ENCODE measurements at places on chromosomes 16 and 17.

DNA sequence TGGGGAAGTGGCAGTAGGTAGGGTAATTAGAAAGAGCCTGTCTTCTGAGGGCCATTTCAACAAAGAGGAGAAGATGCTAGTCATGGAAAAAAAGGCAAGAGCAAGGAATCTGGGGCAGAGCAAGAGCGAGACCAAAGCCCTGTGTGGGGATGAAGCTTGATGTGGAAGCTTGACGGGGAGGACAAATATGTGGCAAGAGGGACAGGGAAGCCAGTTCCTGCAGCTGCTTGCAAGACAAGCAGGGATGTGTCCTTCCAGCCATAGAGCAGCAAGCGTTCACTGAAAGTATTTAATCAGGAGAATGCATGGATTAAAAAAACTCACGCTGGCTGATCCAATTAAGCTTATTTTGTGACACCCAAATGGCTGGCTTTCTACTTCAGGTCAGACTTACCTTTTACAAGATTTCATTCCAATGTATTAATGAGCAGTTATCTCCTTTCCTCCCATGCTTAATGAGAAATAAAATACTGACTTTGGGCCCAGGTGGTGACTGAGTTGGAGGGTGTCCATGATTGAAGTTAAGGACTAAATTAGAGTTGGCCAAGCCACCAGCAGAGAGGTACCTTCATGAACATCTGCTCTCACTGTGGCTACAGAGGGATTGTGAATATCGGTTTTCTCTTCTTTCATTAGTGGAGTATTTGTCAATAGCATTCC, 76.8 kb downstream of the ABCA8 start:
- DNase-seq: no peak

GRCh38 chr17:28272166-28272565, 46.8 kb upstream of the TMEM97 start:
- DNase-seq: no peak

- DNase-seq: no peak
These were observed 26.1 kb downstream of the CD300LG start for GRCh38 chr17:43873091-43873490.

- no peak for DNase-seq
These were observed 36.6 kb upstream of the SLC25A19 start for GRCh38 chr17:75325827-75326225.

DNA sequence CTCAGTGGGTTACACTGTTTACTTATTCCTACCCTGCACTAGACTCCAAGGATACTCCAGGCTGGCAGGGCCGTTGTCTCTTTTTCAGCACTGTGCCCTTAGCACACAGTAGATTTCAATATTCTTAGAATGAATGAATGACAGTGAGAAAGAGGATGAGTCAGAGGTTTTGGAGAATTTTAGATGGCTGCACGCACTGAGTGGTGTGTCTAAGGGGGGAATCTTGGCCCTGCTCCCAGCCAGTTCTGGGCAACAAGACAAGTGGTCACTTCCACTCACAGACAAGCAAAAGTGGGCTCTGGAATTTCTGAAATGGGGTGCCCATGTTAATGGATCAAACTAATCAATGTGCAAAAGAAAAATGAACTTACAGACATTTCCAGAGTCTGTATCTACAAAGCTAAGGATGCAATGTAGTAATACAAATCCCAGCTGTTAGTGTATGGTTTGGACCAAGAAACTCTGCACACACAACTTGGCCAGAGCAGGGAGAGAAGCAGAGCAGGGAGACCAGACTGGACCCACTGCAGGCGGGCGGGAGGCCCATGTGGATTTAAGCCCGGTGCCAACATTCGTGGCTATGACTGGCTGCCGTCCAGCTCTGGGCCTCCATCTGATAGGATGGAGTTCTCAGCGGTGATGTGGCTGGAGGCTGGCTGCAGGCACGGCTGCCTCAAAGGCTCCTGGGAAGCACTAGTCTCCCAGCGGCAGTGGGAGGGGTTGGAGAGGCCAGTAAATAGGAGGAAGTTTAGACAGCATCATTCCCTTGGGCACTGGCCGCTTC, 95.6 kb upstream of the CDYL2 start:
- DNase-seq: peak; percentile 83

DNA sequence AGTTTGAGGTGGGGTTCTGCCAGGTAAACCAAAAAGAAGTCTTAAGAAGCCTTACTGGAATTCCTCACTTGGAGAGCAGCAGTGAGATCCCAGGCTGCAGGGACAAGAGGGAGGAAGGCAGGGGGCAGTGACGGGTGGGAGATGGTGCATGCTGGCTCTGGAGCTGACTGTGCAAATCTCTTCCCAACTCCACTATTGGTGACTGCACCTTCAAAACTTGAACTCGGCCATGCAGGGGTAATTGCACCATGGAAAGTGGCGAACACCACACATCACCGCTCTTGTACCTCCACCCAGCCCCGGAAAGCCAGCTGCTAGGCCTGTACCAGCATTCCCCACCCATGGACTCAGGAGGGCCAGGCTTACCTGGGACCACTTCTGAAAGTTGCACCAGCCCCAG, 51.4 kb upstream of the CDR2 start:
- peak; percentile 11 for DNase-seq

GRCh38 chr16:19088341-19088916, 21.0 kb downstream of the COQ7 start:
- DNase-seq: no peak
